Stimulated activated CD8-positive, alpha-beta memory T cell treated with anti-CD3 and anti-CD28 coated beads, Interleukin-7, amount 100 ng/mL, for 48 hours (primary cell): ENCODE measurements at places on chromosomes 1 and 21.

GRCh38 chr1:202275061-202275770, 66.5 kb downstream of the UBE2T start:
- DNase-seq = no peak

- DNase-seq = no peak
Observed at GRCh38 chr1:152667648-152668047, 4.5 kb downstream of the LCE2D start.

DNA sequence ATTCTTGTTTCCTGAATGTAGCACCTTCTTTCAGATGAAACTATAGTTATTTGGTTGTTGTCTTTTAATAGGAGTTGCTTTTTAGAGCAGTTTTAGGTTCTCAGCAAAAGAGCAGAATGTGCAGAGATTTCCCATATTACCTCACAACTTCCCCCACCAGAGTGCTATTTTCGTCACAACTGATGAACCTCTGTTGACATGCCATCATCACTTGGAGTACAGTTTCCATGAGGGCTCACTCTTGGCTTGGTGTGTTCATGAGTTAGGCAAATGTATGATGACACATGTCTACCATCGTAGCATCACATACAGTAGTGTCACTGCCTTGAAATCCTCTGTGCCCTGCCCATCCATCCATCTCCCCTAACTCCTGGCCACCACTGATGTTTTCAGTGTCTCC, 3.7 kb downstream of the IBA57 start:
- DNase-seq = no peak

- no peak for DNase-seq
Observed at GRCh38 chr1:18299441-18300338, 181.0 kb upstream of the KLHDC7A start.
